ENCODE measurements at places on chromosomes 12 and 14. TPM values are rescaled to one million over a fixed set of nuclear protein-coding genes. Genes with fewer than 3 reads are reported as not detected.
A peak's percentile ranks its signal among the peaks of the same experiment; 100 is the strongest.

TAS2R14 gene
- 1.0 TPM for polyA plus RNA-seq

SIX6 gene
- polyA plus RNA-seq, result not detected

RERGL gene
- not detected for polyA plus RNA-seq

TNFRSF1A gene
- 57.1 TPM for polyA plus RNA-seq

SYNDIG1L gene
- polyA plus RNA-seq, result not detected

PSMB5 gene
- polyA plus RNA-seq, result 37.1 TPM

PLXNC1 gene
- 8.1 TPM for polyA plus RNA-seq

DNA sequence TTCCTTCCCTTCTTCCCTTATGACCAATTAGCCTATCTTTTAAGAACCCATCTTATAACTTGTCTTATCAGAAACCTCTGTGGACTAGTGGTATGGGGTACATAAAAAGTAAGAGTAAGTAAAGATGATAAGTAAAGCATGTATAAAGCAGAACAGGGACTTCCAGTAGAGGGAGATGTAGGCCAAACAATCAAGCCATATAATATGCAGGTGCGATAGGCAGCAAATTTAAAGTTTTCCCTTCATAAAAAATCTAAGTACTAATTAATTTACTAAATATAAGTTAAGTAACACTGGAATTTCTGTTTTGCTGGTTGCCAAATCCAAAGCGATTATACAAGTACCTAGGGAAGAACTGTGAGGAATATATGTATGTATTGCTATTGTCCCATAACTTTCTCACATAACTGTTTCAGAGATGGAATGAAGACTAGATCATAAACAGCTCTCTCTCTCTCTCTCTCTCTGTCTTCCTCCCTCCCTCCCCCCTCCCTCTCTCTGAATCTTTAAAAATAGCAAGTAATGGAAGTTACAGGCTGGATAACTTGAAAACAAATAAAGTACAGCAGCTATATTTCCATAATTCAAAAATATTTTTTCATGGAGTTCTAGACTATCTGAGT is 25.7 kb downstream of the METTL25 start:
- no peak for DNase-seq

- no peak for DNase-seq
Measured at GRCh38 chr12:114316076-114316475, 89.9 kb downstream of the TBX5 start.

DNA sequence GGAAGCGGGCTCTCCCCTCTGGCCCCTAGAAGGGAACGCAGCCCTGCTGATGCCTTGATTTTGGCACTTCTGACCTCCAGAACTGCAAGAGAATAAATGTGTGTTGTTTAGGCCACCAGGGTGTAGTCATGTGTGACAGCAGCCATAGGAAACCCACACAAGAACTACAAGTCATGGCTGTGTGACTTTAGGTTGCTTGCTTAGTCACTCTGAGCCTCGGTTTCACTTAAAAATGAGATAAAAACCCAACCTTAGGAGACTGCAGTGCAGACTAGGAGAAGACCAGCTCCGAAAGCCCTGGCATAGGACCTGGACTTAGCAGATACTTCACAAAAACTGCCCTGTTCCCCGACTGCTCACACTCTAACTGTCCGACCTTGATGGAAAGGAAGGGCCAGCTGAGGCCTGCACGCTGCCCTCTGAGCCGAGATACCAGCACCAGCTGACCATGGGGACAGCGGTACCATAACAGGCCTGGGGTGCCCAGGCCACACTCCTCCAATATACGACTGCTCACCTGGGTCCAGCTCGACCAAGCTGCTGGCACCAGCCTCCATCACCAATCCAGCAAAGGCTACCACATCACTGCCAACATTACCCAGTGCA is 53.5 kb downstream of the CCDC85C start:
- no peak for DNase-seq

- no peak for DNase-seq
Measured at GRCh38 chr14:34436960-34437728, 24.9 kb downstream of the SPTSSA start.

GRCh38 chr14:49494836-49495235 is 91.3 kb downstream of the RPS29 start:
- DNase-seq, result no peak

- DNase-seq, result peak; percentile 70
Measured at GRCh38 chr14:100065942-100066574, 836 bp downstream of the EVL start.

GRCh38 chr14:100077441-100077840 is 12.2 kb downstream of the EVL start:
- DNase-seq, result no peak

GRCh38 chr12:108326254-108326750 is 12.8 kb downstream of the CMKLR1 start:
- DNase-seq, result no peak

- DNase-seq, result no peak
Measured at GRCh38 chr14:69964841-69965240, 85.6 kb downstream of the SMOC1 start.

DNA sequence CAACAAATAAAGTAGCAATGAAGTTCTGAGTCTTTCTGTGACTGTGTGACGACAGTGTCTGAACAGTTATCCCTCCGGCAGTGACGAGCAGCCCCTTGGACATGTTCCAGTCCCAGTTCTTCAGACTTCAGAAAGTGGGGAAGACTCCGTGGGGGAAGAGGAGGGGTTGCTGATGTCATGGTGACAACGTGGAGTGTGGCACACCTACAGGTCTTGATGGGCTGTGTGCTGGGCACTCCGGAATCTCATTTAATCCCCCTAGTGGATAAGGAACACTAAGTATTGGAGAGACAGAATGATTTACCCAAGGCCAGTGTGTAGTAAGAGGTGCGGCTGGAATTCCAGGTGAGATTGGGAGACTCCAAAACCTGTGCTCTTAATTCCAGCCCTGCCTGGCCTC is 280.2 kb downstream of the CACNA1C start:
- no peak for DNase-seq

DNA sequence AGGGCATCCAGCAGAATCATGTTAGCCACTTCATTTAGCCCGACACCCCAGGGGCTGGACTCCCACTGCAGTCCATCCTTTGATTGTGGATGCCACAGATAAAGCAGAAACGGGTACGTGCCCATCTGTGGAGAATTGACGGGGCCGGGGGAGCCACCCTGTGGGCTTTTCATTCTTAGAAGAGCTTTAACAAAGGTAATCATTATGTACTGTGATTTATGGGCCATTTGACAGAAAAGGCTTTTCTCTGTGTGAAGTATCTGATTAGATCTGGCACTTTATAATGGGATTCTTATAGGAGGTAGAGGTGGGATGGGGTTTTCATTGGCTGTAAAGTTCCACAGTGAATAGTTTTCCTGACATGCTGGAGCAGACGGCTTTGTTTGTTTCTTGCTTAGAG is 40.4 kb downstream of the AACS start:
- no peak for DNase-seq

GRCh38 chr14:33359288-33359881 is 420.7 kb downstream of the NPAS3 start:
- no peak for DNase-seq
